ENCODE measurements at places on chromosomes 4 and X.

GRCh38 chrX:104565791-104566680 lies at the start of gene IL1RAPL2:
Gene IL1RAPL2 (plus strand): TSS chrX:104566199.
- H3K27ac ChIP-seq, result no peak within 1 kb of the TSS
- H3K36me3 ChIP-seq, result no peaks in the 10 kb centered on the region
- H3K4me3 ChIP-seq, result no peak within 1 kb of the TSS
- no peaks in the 10 kb centered on the region for H3K27me3 ChIP-seq

- DNase-seq, result no peak
- H3K4me1 ChIP-seq, result no peaks in the 10 kb centered on the region
- no peaks in the 10 kb centered on the region for H3K27me3 ChIP-seq
- H3K27ac ChIP-seq, result no peak overlapping the region
Observed at GRCh38 chr4:68163754-68164153, 34.1 kb upstream of the TMPRSS11F start.

- no peak overlapping the region for H3K27ac ChIP-seq
- H3K4me1 ChIP-seq, result no peaks in the 10 kb centered on the region
- no peak for DNase-seq
- H3K36me3 ChIP-seq, result no peaks in the 10 kb centered on the region
- no peak overlapping the region for H3K4me3 ChIP-seq
Observed at GRCh38 chrX:8520178-8520577, 55.5 kb downstream of the VCX3B start.

GRCh38 chrX:21655901-21656586 lies 2.1 kb downstream of the KLHL34 start:
- no peaks in the 10 kb centered on the region for H3K4me1 ChIP-seq
- no peak overlapping the region for H3K27ac ChIP-seq
- H3K36me3 ChIP-seq, result no peaks in the 10 kb centered on the region
- H3K4me3 ChIP-seq, result peak overlapping the region; percentile 23
- no peak for DNase-seq

- no peaks in the 10 kb centered on the region for H3K27me3 ChIP-seq
- no peaks in the 10 kb centered on the region for H3K36me3 ChIP-seq
- DNase-seq, result no peak
- no peak overlapping the region for H3K4me3 ChIP-seq
Observed at GRCh38 chr4:76216524-76216923, 2.9 kb upstream of the SCARB2 start.

GRCh38 chrX:124534536-124534935 lies 188.2 kb downstream of the SH2D1A start:
- no peak overlapping the region for H3K27ac ChIP-seq
- H3K4me1 ChIP-seq, result no peaks in the 10 kb centered on the region
- H3K36me3 ChIP-seq, result no peaks in the 10 kb centered on the region
- no peak for DNase-seq
- no peaks in the 10 kb centered on the region for H3K27me3 ChIP-seq

- H3K27me3 ChIP-seq, result no peaks in the 10 kb centered on the region
- H3K4me1 ChIP-seq, result no peaks in the 10 kb centered on the region
- DNase-seq, result no peak
- H3K4me3 ChIP-seq, result no peak overlapping the region
- H3K36me3 ChIP-seq, result no peaks in the 10 kb centered on the region
Observed at GRCh38 chrX:146863566-146863965, 49.0 kb upstream of the CXorf51A start.

DNA sequence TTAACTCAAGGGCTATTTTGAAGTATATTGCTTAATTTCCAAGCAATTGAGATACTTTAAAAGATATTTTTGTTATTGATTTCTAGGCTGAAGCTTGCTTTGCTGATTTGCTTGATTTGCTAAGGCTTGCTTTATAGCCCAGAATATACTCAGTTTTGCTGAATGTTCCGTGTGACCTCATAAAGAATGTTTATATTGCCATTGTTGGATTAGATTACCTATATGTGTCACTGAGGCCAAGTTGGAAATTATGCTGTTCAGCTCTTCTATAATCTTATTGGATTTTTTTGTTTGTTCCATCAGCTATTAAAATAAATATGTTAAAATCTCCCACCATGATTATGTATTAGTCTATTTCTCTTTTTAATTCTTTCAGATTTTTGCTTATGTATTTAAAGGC lies 13.0 kb downstream of the TBC1D19 start:
- DNase-seq, result no peak
- H3K27ac ChIP-seq, result no peak overlapping the region
- H3K4me1 ChIP-seq, result no peaks in the 10 kb centered on the region
- H3K27me3 ChIP-seq, result no peaks in the 10 kb centered on the region
- H3K4me3 ChIP-seq, result no peak overlapping the region

- H3K4me1 ChIP-seq, result peaks cover 20% of the 10 kb centered on the region
- DNase-seq, result no peak
- peaks cover 29% of the 10 kb centered on the region for H3K36me3 ChIP-seq
- no peak overlapping the region for H3K4me3 ChIP-seq
- no peaks in the 10 kb centered on the region for H3K27me3 ChIP-seq
Observed at GRCh38 chr4:8401665-8402064, 38.9 kb downstream of the ACOX3 start.

All from sigmoid colon (tissue), 7 donors.